ENCODE measurements at places on chromosomes 1 and 21.
A peak's percentile ranks its signal among the peaks of the same experiment; 100 is the strongest.

GRCh38 chr1:42035205-42035829 lies 116.6 kb upstream of the HIVEP3 start:
- peak; percentile 74 for DNase-seq

GRCh38 chr1:211925016-211925415 lies 94.5 kb upstream of the LPGAT1 start:
- DNase-seq = no peak

- DNase-seq = no peak
Measured at GRCh38 chr1:30752651-30752908, 5.0 kb downstream of the LAPTM5 start.

DNA sequence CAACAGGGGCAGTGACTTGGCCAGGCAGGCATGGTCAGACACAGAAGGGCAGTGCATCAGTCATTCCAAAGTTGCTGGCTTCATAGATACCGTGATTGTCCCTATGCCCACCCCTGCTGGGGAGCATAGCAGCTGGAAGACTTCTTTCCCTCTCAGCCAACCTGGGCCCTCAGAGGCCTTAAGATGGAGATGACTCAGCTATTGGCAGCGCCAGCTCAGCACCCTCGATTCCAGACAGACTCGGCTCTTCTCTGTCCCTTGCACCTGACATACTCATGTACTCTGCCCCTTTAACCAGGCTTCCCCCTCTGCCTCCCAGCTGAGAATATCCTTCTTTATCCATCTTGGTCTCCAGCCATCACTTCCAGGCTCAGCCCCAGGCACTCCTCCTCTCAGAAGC lies 16.8 kb downstream of the SLAMF8 start:
- DNase-seq = no peak

GRCh38 chr1:204587621-204588020 lies 71.4 kb downstream of the MDM4 start:
- DNase-seq = no peak

DNA sequence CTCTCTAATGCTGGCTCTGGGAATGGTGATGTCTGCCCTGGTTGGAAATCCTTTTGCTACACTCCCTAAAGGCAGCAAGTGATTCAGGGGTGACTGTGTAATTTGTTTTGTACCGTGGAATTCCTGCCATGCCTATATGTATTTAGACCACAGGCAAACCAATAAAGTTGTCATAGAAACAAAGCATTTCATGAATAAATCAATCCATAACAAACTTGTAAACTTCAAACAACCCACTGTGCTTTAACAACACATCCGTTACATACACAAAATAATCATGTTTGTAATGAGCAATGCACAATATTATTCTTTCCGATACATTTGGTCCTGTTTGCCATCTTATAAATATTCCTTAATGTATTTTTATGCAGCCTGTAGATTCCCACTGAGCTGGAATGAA lies 330.3 kb upstream of the SNX7 start:
- DNase-seq = no peak

DNA sequence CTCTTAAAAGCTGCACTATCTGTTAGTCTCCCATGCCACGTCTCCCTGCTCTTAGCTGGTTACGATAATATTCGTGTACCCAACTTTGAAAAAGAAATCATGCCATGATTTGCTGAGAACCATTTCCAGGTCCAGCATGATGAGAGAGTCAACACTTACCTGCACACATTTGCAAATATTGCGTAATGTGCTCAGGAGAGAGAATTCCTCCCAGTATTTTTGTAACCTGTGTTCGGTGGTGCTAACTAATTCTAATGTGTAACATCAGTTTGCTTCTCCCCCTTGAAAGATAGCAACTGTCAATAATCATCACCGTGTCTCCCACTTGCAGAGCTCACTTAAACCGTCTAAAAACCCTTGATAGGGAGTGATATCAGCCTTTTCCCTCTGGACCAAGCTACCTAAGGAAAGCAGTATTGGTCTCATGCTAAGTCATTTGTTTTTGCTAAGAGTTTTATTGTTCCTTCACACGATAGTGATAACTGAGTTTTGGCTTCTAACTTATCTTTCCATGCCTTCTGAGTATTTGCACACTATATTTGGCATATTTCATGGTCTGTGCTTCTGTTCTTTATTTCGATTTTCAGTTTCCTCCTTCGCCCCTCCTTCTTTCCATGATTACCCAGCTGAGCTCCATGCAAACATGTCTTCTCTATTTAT lies 61.1 kb upstream of the IRF2BP2 start:
- DNase-seq = no peak

DNA sequence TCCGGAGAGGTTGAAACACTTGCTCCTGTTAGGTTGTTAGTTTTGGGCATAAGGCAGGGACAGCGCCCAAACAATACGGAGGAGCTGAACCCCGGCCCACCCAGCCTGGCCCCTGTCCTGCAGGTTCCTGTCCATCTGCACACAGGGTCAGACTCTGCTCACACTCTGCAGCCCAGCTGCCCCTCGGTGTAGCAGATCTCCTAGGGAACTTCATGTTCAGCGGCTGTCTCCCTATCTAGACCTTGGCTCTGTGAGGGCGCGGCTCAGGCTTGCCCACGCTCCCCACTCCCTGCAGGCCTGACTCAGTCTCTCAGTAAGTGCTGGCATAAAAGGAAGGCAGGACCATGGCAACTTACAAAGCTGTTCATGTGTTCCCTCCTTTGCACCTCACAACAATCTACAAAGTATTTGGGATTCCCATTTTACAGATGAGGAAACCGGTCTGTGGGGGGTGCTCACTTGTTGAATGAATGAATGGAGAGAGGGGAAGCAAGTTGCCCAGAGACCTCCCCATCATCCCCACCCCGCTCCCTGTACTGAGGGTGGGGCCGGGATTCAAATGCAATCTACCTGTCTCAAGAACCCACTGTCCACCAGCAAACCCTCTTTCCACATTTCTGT lies 26.2 kb downstream of the ACOT11 start:
- no peak for DNase-seq

DNA sequence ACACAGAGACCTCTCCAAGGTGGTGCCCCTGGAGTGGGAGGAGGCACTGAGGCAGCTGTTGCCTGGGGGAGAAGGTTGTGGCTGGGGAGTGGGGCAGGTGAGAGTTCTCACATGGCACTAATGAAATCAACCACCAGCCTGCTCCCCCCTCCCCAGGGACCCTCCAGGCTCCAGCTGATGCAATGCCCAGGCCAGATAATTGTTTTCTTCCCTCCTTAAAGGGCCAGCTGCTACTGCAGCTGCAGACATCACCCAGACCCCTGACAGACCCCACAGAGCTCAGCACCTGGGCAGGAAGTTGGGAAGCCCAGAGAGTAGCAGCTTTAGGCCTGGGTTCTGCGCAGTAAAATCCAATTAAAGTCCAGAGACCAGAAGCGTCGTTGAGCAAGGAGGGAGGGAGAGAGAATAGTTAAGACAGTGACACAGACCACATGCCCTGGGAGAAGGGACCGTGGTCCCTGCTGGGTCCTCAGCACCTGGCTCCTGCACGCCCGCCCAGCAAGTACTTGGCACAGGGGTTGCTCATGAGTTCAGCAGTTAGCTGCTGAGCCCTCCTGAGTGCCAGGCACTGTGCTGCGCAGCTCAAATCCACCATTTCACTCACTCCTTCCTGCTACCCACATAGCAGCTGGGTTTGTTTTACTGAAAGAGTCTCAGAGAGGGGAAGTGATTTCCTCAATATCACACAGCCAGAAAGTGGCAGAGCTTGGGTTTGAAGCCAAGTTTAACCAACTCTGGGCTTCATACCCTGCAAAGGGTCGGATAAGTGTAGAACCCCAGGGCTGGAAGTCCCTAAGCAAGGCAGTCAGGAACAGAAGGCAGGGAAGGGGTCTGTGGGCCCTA lies 1.9 kb downstream of the RIMS3 start:
- no peak for DNase-seq

All from NK-92 treated with Interleukin-12 subunit alpha and Interleukin-12 subunit beta, amount 100 ng/mL, for 24 hours (cell line).